ENCODE measurements at places on chromosomes 13 and 19. TPM values are rescaled to one million over a fixed set of nuclear protein-coding genes. Genes with fewer than 3 reads are reported as not detected.
A peak's percentile ranks its signal among the peaks of the same experiment; 100 is the strongest.

GRCh38 chr13:30145709-30146367 is 161.5 kb downstream of the KATNAL1 start:
- DNase-seq = no peak

FFAR1 gene
- not detected for polyA plus RNA-seq

ZNF490 gene
- 0.45 TPM for polyA plus RNA-seq

DNA sequence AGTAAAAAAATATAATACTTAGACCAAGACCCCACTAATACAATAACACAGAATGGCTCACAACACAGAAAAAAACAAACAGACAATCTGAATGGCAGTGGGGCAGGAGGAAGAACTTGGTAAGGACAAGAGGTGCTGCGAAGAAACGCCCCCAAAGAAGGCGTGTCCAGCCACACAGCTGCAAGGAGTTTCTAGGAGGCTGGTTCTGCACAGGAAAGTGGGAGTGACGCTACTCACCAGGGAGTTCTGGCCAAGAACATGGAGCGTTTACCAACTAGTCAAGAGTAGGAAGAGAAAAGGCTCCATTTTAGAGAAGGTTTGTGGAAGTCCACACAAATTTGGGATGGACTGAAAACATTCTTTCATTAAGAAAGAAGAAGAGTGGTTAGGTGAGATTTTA is 95.3 kb upstream of the SLC15A1 start:
- DNase-seq = no peak

ANGPTL4 gene
- 10.0 TPM for polyA plus RNA-seq

ENOX1 gene
- 0.87 TPM for polyA plus RNA-seq

GRCh38 chr19:51398096-51398704 is 7.8 kb upstream of the C19orf84 start:
- no peak for DNase-seq

DNA sequence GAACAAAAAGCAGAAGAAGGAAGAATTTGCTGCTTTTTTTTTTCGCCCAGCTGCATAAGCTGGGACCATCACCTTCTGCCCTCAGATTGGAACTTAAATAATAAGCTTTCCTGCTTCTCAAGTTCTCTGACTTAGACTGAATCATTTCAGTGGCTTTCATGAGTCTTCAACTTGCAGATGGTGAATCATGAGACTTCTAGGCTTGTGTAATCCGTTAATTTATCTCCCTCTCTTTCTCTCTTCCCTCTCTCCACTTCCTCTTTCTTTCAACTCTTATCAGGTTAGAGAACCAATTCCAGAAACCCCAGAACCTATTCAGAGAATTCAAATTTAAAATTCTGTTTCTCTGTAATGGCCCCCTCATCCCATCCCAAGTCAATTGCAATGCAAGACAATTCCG is 1153.7 kb downstream of the PCDH9 start:
- DNase-seq = no peak

FGF22 gene
- 0.30 TPM for polyA plus RNA-seq

DNA sequence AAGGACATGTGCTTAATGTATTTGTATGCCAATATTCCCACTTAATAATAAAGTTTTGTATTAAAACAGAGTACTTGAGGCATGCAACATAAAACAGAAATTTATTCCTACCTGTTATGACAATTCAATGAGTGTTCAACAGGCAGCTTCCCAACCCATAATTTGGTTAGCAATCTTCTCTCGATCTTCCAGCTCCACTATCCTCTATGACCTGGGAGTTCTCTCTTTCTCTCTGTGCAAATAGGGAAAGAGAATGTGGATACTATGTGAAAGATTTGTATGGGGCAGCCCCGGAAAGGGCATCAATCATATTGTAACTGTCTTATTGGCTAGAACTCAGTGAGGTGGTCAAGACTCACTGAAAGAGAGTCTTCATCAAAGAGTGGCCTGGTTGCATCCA is 644.9 kb upstream of the PCDH20 start:
- DNase-seq = no peak

GRCh38 chr19:1941146-1942077 is at the start of gene CSNK1G2:
TSS of gene CSNK1G2 (plus strand) at chr19:1941172. CDS start at chr19:1969773, 28,601 bp downstream.
- no peak for DNase-seq

DNA sequence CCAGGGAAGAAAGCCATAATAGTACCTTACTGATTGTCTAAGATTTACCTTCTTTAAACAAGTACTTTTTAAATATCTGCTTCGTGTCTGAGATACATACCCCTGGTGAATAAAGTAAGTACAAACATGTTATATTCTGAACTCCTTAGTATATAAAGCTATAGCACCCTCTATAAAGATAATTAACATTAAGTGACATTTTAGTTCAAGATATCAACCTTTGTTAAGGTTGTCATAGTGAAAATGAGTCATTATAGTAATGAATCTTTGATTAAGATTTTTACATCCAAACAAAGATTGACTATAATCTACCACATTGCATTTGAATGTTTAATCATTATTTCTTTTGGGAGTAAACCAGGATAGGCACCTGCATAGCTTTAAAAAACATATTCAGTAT is 55.4 kb upstream of the KCTD4 start:
- DNase-seq = peak; percentile 11

- no peak for DNase-seq
These were observed 44.6 kb downstream of the GGACT start for GRCh38 chr13:100543872-100544602.

DNA sequence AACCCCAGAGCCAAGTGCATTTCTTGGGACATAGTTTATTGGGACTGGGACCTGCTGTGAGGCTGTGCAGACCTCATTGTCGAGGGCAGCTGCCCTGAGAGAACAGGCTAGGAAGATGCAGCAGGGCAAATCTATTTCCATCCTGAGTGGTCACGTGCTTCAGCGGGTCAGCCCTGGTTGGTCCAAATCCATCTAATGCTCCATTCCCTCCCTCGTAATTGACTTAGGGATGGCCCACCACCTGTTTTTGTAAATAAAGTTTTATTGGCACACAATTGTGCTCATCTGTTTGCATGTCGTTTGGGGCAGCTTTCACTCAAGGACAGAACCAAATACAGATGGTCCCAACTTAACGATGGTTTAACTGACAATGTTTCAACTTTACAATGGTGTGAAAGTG is 75.5 kb upstream of the ADGRE5 start:
- DNase-seq = no peak

- DNase-seq = no peak
These were observed 65.2 kb downstream of the COLGALT1 start for GRCh38 chr19:17620696-17621095.

GRCh38 chr19:43612374-43612773 is 486 bp downstream of the SRRM5 start:
- DNase-seq = no peak

IL11 gene
- polyA plus RNA-seq = 0.19 TPM

- DNase-seq = peak; percentile 63
These were observed 96.6 kb downstream of the SIPA1L3 start for GRCh38 chr19:38003438-38004185.

- DNase-seq = peak; percentile 90
These were observed 1.0 kb downstream of the GPR108 start for GRCh38 chr19:6736169-6736916.

- no peak for DNase-seq
These were observed 80.7 kb upstream of the OLFM4 start for GRCh38 chr13:52947921-52948373.

DNA sequence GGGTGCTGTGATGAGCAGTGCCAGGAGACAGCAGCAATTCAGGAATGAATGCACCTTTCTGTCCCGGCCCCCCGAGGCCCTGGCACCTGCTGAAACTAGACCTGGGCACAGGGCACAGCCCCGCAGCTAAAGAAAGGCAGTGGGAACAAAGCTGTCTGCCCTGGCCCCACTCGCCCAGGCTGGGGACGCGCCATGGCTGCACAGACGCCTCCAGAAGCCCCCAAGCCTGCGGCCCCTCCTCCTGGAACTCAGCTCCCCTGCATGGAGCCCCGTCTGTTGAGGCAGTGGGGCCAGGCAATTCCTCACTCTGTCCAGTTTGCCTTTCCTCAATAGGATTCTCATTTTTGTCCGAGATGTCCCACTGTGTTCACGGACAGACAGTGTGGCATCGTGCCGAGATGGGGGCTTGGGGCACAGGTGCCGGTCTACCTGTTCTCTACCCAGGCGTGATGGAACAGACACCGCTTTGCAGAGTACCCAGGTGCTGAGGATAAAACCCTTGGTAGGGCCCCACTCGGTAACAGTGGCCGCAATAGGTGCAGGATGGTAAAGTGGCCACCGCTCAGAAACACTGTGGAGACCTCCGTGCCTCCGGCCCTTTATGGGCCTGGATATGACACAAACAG is 146.5 kb upstream of the SOX1 start:
- no peak for DNase-seq

- no peak for DNase-seq
These were observed 1073.1 kb downstream of the SLITRK5 start for GRCh38 chr13:88744289-88744688.

All from small intestine (tissue), 16 donors.